Tibial nerve (tissue), 4 donors: ENCODE measurements at places on chromosomes 4 and X. TPM values are rescaled to one million over a fixed set of nuclear protein-coding genes. Genes with fewer than 3 reads are reported as not detected.

DNA sequence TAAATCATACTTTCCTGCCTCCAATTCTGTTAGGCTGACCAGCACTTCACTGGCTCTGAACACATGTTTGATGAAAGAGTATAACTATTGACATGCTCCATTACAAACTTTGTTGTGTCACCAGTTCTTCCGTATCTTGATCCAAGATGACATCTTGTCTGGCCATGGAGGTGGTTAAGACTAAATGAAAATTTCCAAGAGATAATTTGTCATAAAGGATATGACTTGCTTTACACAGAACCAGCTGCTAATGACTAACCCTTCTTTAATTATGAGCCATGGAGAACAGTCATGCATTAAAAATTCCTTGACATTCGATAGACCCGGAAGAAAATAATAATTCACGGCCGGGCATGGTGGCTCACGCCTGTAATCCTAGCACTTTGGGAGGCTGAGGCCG lies 17.7 kb upstream of the N4BP2 start:
- H3K27me3 ChIP-seq: no peaks in the 10 kb centered on the region
- H3K27ac ChIP-seq: no peak overlapping the region
- no peaks in the 10 kb centered on the region for H3K4me1 ChIP-seq
- H3K4me3 ChIP-seq: no peak overlapping the region
- H3K36me3 ChIP-seq: no peaks in the 10 kb centered on the region

DNA sequence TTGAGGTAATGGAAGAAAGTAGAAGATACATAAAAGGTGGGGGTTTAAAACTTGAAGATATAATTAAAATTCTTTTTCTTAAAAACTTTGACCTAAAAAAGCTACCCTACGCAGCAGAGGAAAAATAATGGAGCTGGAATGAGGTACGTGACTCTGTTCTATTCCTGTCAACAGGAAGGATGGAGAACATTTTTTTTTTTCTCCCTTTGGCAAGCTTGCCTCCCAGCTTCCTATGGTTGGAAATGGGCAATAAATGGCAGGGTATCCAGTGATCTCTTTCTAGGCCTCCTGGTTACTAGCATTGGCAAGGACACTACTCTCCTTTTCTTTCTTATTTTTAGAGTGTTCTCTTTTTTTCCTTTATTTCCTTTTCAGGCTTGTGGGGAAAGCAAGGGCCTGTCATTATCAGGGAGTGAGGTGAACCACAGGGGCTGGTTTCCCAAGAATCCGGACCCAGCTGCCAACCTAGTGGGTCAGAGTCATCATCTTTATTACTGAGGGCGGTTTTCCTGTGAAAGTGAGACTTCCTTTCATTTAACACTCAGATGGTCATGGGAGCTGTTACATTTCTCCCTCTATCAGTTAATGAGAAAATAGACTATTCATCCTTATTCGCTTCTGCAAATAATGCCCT lies 224.6 kb downstream of the SPRY1 start:
- H3K27me3 ChIP-seq: no peaks in the 10 kb centered on the region
- no peak overlapping the region for H3K27ac ChIP-seq
- H3K4me1 ChIP-seq: peaks cover 9% of the 10 kb centered on the region
- DNase-seq: peak; percentile 7

DNA sequence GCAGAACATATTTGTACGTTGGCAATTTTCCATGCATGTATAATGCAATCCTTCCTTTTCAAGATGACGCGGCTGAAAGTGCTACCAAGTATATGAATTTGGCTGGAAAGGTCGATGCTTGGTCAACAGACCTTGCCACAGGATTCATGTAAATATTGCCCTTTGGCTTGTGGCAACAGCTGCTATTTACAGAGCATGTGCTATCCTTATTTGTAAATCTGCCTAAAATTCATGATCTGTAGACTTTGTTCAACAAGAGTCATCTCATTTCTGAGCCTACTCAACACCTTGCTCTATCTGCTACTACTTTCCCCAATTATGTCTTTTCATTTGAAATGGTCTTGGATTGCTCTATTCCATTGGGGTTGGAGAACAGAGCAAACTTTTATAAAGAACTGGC lies 1.9 kb upstream of the SMARCA1 start:
- no peaks in the 10 kb centered on the region for H3K27me3 ChIP-seq
- H3K27ac ChIP-seq: no peak overlapping the region
- no peak overlapping the region for H3K4me3 ChIP-seq
- no peak for DNase-seq
- H3K4me1 ChIP-seq: peaks cover 8% of the 10 kb centered on the region
- no peaks in the 10 kb centered on the region for H3K36me3 ChIP-seq

GRCh38 chrX:1851527-1851926 lies 236.7 kb downstream of the ASMT start:
- no peaks in the 10 kb centered on the region for H3K27me3 ChIP-seq
- H3K27ac ChIP-seq: no peak overlapping the region
- H3K36me3 ChIP-seq: no peaks in the 10 kb centered on the region

DNA sequence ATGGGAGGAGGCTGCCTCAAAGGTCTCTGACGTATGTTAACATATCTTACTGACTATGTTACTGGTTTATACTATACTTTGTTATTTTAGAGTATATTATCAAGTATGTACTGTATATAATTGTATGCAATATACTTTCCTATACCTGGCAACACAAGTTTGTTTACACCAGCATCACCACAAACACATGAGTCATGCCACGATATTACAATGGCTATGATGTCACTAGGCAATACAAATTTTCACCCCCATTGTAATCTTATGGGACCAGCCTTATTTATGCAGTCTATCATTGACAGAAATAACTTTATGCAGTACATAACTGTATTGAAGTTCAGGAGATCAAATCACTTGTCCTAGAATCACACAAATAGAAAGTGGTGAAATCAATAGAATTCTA lies 329.9 kb upstream of the SLC7A11 start:
- no peaks in the 10 kb centered on the region for H3K4me1 ChIP-seq
- H3K27me3 ChIP-seq: no peaks in the 10 kb centered on the region
- H3K36me3 ChIP-seq: no peaks in the 10 kb centered on the region
- no peak overlapping the region for H3K4me3 ChIP-seq
- no peak for DNase-seq

DNA sequence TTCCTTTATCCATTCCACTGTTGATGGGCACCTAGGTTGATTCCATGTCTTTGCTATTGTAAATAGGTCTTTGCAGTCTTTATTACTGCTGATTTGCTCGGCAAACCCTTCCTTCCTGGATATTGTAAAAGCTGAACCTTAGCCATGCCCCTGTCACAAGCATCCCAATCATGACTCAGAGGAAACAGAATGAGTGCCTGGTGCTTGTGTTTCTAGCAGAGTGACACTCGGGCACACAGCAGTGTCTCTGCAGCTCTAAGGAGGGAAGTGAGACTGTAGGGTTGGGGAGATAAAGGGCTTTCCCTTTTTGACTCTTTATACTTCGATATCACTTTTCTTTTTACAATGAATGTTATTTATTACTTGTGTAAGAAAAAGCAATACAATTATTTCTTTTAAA lies 83.3 kb downstream of the AKAP4 start:
- H3K27me3 ChIP-seq: no peaks in the 10 kb centered on the region
- no peaks in the 10 kb centered on the region for H3K4me1 ChIP-seq
- no peak overlapping the region for H3K27ac ChIP-seq
- no peak for DNase-seq
- H3K4me3 ChIP-seq: no peak overlapping the region

- no peak overlapping the region for H3K4me3 ChIP-seq
- H3K27ac ChIP-seq: no peak overlapping the region
- no peak for DNase-seq
- H3K36me3 ChIP-seq: peaks cover 44% of the 10 kb centered on the region
- peaks cover 10% of the 10 kb centered on the region for H3K4me1 ChIP-seq
These were observed 69.4 kb upstream of the AFAP1 start for GRCh38 chr4:8009097-8009496.

DNA sequence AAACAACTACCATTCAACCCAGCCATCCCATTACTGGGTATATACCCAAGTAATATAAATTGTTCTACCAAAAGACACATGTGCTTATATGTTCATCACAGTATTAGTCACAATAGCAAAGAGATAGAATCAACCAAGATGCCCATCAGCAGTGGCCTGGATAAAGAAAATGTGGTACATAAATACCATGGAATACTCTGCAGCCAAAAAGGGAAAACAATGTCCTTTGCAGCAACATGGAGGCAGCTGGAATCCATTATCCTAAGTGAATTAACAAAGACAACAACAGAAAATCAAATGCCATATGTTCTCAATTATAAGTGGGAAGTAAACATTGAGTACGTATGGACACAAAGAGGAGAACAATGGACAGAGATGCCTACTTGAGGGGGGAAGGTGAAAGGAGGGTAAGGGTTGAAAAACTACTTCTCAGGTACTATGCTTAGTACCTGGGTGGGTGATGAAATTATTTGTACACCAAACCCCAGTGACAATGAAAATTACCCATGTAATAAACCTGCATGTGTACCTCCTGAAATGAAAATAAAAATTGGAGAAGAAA lies 632.1 kb upstream of the AADAT start:
- no peak overlapping the region for H3K27ac ChIP-seq
- H3K27me3 ChIP-seq: no peaks in the 10 kb centered on the region
- no peaks in the 10 kb centered on the region for H3K36me3 ChIP-seq
- no peak overlapping the region for H3K4me3 ChIP-seq

DNA sequence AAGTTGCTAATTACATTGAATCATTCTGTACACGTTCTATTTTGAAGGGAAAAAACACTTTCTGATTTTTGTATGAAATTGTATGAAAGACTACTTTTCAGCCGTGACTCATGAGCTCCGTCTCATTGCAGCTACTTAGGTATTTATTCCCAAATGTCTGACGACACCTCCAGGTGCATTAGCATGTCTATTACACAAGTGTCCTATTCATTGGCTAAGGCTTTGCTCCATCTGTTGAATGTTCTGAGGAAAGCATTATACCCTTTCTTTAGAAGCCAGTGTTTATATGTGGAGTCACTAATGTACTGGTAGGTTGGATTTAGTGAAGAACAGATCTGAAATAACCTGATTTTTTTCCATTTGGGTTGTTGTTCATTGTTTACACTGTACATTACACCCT lies 51.8 kb downstream of the MAP7D3 start:
- no peak overlapping the region for H3K4me3 ChIP-seq
- peak overlapping the region; percentile 63 for H3K27ac ChIP-seq

GRCh38 chrX:84320614-84321013 lies 132.6 kb upstream of the RPS6KA6 start:
- H3K4me1 ChIP-seq: no peaks in the 10 kb centered on the region
- no peaks in the 10 kb centered on the region for H3K27me3 ChIP-seq

The CFI gene
- total RNA-seq: 29.1 TPM

The FOXO4 gene
- total RNA-seq: 35.4 TPM

The ADH7 gene
- not detected for total RNA-seq

The TMEM47 gene
- 34.7 TPM for total RNA-seq

The TSPYL2 gene
- total RNA-seq: 181 TPM

The TRIM61 gene
- 1.0 TPM for total RNA-seq

The STEEP1 gene
- 32.7 TPM for total RNA-seq
